B cell (primary cell): ENCODE measurements at places on chromosomes 3 and 15. TPM values are rescaled to one million over a fixed set of nuclear protein-coding genes. Genes with fewer than 3 reads are reported as not detected.

GRCh38 chr3:37668431-37668817 lies 193.3 kb upstream of the CTDSPL start:
- no peak for DNase-seq

DNA sequence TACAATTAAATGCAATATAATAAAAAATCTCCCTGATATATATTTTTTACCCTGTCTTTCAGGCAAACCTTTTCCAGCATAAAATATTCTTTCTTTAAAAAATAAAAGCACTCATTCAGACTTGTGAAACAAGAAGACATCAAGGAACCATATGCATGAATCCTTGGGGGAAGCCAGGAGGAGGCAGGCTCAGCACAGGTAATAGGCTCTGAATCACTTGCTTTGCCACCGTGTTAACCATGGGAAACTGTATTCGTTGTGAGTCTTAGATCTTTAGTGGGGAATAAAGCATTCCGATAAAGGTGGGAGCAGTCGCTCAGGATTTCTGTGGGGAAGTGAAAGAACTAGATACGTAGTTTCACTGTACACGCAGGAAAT lies 42.4 kb downstream of the FBN1 start:
- no peak for DNase-seq

The HCLS1 gene
- 161 and 228 TPM in 2 replicates for polyA plus RNA-seq

DNA sequence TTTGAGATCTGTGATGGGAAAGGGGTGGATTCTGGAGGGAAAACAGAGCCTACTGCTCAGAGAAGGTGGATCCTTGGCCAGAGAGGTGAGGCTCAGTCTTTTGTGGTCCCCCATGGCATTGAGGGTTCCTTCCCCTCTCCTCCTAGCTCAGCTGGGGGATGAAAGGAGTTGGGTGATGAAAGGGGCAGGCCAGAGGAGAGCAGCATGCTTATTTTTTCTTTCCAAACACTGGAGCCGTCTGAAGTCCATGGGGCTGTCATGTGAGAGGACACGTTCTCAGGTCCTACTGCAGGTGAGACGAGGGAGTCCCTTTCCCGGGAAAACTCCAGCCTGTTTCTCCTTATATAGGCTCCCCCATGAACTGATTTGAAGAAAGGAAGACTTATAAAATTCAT lies 71.4 kb downstream of the SCN5A start:
- no peak for DNase-seq
